CD4-positive, alpha-beta T cell treated with Interleukin-4 for 1 hour (primary cell): ENCODE measurements at places on chromosomes 7 and 10.

DNA sequence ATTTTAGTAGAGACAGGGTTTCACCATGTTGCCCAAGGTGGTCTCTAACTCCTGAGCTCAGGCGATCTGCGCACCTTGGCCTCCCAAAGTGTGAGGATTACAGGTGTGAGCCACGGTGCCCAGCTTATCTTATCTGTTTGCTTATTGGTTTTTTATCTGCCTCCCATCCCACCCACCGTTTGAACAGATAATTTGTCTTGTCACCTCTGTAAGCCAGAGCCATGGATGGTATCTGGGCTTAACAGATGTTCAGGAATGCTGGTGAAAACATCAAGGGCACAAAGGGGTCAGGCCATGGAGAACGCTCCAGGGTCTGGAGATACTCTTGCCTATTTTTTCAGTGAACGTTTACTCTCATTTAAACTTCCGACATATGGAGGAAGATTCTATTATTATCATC, 12.0 kb upstream of the NDST2 start:
- no peak for DNase-seq

DNA sequence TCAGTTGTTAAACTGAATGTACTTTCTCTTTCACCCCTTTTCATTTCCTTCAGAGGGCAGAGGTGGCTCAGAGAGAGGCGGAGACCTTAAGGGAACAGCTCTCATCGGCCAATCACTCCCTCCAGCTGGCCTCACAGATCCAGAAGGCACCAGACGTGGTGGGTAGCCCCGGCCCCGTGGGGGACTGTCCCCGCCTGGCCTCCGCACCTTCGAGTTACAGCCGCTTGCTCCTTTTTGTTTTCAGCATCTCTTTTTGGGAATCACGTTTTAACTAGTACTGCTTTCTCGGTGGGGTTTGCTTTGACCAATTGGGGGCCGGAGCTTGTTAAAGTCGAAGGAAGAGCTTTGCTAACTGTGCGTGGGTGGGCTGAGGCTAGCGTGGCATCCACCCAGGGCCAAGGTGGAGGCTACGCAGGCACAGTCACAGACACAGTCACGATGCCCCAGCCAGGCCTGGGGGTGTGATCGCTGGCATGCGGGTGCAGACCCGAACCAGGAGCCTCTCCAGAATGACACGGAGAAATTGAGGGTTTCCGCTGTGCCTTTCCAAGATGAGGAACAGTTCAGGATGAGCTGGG, 116.2 kb upstream of the SH2B2 start:
- DNase-seq = no peak

DNA sequence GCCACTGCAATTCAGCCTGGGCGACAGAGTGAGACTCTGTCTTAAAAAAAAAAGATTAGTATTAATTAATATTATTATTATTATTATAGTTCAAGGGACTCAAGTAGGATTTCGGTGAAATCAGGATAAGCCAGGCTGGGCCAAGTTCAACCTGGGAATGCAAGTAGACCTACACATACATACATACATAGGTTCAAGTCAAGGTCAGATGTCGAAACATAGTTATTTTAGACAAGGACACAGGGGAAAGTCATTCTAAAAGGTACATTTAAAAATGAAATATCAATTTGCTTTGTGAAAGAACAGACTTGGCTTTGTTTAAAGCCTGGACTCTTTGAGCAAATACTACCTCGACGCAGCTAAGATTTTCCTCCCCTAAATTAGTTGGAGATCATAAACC, 149.3 kb downstream of the RNF133 start:
- no peak for DNase-seq

GRCh38 chr7:145183069-145183468, 347.2 kb upstream of the TPK1 start:
- DNase-seq = no peak

DNA sequence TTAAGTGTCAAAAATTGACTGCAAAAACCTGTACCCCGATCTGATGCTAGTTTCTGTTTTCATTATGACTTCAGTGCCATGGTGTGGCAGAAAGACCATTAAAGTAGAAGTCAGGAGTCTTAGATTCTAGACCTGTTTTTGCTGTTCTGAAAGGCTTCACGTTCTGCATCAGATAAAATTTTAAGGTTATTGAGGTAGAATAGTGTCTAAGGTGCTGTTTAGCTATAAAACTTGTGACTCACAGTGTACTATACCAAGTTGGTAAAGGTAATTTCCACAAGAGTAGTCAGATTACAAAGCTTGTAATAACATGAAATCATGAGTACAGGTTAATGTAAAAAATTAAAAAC, 38.6 kb downstream of the ZNRF2 start:
- DNase-seq = no peak

GRCh38 chr7:104363355-104363754, 35.0 kb downstream of the LHFPL3 start:
- DNase-seq = no peak

- no peak for DNase-seq
Measured at GRCh38 chr7:139246905-139247304, 15.9 kb downstream of the UBN2 start.

DNA sequence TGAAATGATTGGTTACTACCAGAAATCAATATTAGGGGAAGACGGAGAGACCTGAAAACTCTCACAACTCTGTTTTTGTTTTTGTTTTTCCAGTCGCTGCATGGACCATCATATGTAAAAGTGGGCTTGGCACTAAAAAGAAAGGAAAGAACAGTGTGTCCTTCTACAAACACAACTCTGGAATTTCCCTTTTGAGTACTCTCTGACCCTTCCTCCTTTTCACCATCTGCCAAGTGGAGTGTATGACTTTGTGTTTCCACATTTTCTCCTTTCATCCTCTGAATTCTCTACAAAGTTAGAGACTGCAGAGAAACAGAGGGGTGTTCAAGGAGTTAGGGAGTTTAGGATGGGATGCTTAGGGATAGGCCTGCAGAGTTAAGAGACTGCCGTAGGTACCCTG, 92.0 kb downstream of the MDFIC start:
- no peak for DNase-seq

DNA sequence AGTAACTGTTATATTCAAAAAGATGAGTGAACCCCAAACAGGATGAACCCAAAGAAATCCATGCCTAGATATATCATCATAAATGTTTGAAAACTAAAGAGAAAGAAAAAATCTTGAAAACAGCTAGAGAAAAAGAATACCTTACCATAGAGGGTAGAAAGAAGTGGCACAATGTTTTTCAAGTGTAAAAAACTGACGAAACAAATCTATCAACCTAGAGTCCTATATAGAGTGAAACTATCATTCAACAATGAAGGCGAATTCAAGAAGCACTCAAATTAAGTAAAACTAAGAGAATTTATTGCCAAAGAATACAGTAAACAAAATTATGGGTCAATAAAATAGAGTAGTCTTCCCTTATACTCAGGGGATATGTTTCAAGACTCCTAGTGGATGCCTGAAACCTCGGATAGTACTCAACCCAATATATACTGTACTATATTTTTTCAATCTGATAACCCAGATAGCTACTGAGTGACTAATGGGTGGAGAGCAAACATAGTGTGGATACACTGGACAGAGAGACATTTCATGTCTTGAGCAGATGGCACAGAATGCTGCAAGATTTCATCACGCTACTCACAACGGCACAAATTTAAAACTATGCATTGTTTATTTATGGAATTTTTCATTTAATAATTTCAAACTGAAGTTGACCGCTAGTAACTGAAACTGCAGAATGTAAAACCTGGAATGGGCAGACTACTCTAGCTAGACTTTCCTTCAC, 52.6 kb upstream of the TMEM106B start:
- no peak for DNase-seq

GRCh38 chr10:110168601-110169481, 38.6 kb upstream of the MXI1 start:
- no peak for DNase-seq

GRCh38 chr7:97499204-97499603, 232.7 kb upstream of the TAC1 start:
- no peak for DNase-seq

- DNase-seq = no peak
Measured at GRCh38 chr10:58723186-58723585, 210.5 kb downstream of the BICC1 start.

DNA sequence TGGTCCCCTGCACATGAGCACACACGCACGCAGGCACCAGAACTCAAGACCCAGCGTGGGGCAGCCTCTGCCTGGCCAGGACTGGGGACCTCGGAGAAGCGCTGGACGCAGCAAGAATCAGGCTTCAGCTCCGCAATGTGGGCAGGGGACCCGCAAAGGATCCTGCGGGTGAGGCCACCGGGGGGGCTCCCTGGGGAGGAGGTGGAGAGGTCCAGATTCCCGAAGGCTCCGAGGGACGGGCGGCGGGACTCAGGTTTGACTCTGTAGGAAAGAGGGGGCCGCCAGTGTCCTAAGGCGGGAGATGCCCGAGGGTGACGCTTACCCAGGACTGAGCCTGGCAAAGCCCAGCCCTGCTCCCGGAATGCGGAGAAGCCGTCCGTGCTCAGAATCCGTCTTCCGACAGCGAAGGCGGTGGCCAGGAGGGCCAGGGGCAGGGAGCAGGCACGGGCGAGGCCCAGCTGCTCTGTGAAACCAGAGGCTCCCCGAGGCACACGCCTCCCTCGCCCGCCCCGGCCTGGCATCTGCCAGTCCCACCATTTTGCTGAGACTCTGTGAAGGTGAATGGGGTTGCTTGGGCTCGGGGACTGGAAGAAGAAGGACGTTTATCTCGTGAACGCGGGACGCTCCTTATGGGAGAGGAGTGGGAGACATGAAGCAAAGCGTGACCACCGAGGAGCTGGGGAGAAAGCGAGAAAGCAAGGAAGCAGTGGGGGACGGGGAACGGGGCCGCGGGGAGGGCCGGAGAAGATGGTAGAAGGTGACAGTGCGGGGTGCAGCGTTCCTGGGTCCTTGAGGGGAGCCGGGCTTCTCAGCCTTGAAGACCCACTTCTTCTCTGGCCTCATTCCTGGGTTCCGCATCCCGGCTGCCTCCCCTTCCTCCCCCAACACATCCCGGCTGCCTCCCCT, 489.2 kb downstream of the PTPRN2 start:
- DNase-seq = no peak

DNA sequence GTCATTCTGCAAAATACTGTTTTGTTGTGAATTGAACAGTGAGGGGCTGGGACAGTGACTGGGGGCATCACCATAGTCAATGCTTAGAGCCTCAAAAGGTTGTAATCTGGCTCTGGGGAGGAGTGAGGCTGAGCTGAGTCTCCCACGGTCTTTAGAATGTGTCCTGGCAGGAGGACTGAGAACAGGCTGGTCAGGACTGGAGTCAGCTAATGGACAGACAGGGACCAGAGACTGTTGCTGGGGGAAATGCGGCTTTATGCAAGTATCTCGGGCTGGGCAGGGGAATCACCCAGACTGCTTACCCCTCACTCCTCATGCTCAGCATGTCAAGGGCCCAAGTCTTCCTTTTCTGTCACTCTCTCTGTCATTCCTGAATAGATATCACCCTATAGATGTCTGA, 346.5 kb downstream of the TYW1 start:
- DNase-seq = no peak

GRCh38 chr10:133456041-133456951, 2.6 kb downstream of the SCART1 start:
- DNase-seq = no peak

DNA sequence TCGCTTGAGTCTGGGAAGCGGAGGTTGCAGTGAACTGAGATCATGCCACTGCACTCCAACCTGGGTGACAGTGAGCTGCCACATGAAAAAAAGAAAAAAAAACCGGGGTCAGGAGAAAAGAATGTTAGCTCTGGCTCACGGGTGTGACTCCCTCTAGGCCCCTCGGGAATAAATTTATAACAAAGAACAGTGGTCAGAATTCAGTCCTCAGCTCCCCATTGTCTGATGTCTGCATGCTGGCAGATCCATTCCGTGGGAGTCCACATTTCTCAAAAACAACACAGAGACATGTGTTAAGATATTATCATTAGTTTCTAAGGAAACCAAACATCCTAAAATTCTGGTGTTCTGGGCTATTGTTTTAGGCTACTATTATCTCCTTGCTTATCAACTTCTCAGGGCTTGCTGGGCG, 90.6 kb downstream of the MARCHF5 start:
- DNase-seq = no peak

- no peak for DNase-seq
Measured at GRCh38 chr7:103149808-103150180, 895 bp upstream of the NAPEPLD start.

- DNase-seq = no peak
Measured at GRCh38 chr7:54961391-54961790, 57.4 kb upstream of the EGFR start.

DNA sequence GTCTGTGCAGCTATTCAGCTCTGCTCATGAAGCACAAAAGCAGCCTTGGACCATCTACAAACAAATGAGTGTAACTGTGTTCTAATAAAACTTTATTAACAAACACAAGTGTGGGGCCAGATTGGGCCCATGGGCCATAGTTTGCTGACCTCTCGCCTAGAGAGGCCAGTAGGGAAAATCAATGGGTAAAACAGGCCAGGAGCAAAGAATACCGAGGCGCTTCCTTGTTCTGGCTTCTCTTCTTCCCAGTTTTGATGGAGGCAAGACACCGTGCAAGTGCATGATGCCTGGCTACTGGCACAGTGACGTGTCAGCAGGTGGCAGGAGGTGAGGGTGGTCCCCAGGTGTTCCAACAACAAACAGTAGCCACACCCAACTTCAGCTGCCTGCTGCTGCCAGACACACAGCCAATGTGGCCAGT, 94.3 kb upstream of the SDK1 start:
- no peak for DNase-seq

- DNase-seq = peak; percentile 63
Measured at GRCh38 chr7:27143023-27143949, at the start of gene HOXA5. HOXA5 (minus strand) TSS chr7:27143681; CDS start chr7:27143607, 74 bp downstream.

DNA sequence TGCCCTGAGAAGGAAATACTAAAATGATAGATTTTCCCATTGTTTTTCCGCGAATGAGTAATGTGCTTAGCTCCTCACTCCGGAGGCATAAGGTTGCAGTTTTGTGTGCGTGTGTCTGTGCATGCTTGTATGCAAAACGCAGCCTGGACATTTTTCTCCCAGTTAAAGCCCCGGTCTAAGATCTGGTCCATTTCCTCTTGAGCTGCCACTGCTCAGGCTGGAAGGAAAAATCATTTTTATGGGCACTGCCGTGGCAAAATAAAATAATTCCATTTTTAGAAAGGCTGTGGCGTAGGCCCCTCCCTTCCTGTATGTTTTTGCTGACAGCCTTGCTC, 260.6 kb downstream of the WDR37 start:
- DNase-seq = no peak

- DNase-seq = no peak
Measured at GRCh38 chr10:124663766-124664360, 80.3 kb downstream of the FAM53B start.

DNA sequence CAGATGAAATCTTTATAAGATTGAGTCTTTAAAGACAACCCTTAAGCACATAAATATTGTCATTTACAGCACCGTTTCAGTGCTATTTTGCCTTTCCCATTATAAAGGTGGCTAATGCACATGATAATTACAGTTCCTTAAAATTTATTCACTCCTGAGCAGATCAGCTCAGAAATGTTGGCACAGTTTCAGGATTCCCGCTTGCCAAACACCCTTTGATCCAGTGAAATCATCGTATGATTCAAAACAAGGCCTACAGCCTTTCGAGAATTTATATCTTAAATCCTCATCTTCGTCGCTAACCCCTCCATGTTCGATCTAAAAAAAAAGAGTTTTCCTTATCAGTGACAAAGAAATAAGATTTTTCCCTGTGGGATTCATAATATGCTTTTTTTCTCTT, 14.1 kb upstream of the SOSTDC1 start:
- no peak for DNase-seq

GRCh38 chr7:128191136-128191844, 49.8 kb upstream of the LEP start:
- DNase-seq = no peak

GRCh38 chr10:132477066-132477397, 60.6 kb upstream of the INPP5A start:
- DNase-seq = no peak

- peak; percentile 45 for DNase-seq
Measured at GRCh38 chr7:20201380-20201779, 15.8 kb downstream of the MACC1 start.
